Tibial artery (tissue), 4 donors: ENCODE measurements at places on chromosomes 5 and 9.

DNA sequence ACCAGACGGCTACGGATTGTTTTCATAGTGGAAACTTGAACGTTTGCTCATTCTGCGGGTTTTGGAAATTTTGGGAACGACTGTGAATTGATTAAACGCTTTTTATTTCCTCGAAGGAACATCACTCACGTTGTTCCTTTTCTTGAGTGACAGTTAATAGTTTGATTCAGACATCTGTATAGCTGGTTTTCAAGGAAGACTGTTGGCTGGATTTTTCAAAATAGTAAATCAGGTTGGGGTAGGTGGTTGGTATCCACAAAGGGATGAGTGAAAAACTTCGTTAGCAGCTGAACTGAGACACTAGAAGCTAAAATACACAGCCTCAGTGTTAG lies 1.1 kb downstream of the TGFBR1 start:
- no peak for DNase-seq

DNA sequence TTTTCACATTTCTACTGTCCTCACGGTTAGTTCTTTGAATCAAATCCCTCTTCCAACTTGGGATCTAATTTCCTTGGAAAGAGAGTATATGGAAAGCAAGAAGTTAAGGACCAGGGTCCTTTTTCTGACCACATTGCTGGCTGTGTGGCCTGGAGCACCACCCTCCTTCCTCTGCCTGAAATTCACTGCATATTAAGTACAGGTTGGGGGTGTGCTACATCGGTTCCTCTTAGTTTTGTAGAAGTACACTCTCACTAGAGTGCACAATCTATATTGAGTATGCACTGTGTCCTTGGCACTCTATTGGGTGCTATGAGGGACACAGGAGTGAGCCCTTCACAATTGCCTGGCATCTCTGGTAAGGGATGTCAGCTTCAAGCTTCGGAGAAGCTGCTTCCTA lies 53.8 kb upstream of the KLF9 start:
- no peak for DNase-seq

- no peak for DNase-seq
Measured at GRCh38 chr9:120654272-120654671, 60.0 kb downstream of the MEGF9 start.

- DNase-seq: no peak
Measured at GRCh38 chr9:77605449-77606220, 42.5 kb downstream of the GNA14 start.

DNA sequence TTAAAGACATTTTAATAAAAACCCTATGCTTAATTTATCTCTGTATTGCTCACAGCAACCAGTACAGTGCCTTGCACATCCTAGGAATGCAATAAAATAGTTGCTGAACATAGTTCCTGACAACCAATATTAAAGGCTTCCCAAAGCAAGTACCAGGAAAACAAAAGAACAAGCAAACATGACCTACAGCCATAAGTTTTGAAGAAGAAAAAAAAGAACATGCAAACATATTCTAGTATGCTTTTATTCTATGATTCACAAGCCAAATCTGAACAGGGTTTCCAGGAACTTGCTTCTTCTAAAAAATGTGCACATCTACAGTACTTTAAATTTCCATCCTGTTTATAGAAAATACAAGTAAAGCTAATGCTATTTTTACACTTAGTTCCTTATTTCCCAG lies 4.5 kb downstream of the CEMIP2 start:
- DNase-seq: no peak

DNA sequence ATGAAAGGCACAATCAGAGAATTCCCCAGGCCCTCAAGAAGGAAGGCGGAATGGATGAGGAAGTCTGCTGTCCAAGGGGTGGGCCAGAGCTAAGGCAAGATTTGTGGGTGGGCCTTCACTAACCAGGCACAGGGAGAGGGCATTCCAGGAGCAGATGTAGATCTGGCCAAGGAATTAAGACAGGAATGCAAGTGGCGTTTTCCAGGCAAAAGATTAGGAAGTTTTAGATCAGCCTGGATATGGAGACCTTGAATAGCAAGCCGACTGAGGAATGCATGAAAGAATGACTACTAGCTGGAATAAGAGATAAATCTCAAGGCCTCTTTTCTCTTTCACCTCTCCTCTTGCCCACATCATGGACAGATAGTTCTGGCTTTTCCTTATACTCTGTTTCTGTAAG lies 68.5 kb downstream of the GHR start:
- no peak for DNase-seq

GRCh38 chr5:100574716-100575115 lies 39.5 kb downstream of the FAM174A start:
- no peak for DNase-seq
